ENCODE measurements at places on chromosomes 1 and 21.

DNA sequence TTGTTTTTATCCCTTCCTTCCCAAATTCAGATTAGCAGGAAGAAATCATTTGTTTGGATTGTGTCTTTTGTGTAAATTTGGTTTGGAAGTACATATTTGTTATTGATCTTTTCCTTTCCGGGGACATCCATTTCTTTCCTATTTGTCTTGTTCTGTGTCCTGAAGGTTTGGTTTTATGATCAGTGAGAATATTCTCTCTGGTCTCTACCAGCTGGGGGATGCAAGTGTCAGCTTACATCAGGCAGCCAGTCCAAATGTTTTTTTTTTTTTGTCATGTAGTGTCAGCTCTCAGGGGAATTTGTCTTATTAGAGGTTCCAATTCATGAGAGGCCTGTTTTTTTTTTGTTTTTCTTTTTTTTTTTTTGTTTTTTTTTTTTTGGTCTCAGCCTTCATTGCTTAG, 479.2 kb upstream of the LRRC7 start:
- DNase-seq = no peak

- DNase-seq = no peak
Observed at GRCh38 chr21:14737922-14738321, 191.8 kb upstream of the SAMSN1 start.

- DNase-seq = no peak
Observed at GRCh38 chr1:11978301-11978700, 1.9 kb upstream of the MFN2 start.

- DNase-seq = no peak
Observed at GRCh38 chr21:14817311-14817710, 247.5 kb downstream of the NRIP1 start.

DNA sequence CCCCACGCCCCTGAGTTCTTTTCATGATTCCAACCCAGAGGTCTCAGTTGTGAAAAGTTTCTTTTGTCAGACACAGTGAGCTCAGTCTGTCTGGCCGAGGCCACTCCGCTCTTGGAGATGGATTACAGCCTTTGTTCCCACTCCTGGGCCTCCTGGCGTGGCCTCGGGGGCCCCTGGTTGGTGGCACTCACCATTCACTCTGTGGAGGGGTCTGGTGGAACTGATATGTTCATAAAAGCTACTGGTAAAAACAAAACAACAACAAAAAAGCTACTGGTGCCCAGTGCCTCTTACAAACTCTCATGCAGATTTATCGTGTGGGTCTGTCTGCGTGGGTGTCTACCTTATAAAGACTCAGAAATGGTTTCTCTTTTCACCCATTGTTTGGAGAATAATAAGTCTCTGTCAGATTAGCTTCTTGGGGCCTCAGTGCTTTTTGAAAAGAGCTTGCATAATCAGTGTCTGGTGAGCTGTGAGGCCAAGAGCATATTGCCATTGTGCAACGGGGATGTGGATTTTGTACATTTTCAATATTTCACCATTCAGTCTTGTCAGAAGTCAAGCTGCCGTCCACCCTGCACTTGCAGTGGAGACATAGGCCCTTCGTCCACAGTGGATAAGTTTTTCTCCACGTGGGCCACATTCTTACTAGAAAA, 86.7 kb downstream of the GALNT2 start:
- no peak for DNase-seq

- peak; percentile 9 for DNase-seq
Observed at GRCh38 chr1:23108918-23109533, 59.6 kb downstream of the LUZP1 start.

DNA sequence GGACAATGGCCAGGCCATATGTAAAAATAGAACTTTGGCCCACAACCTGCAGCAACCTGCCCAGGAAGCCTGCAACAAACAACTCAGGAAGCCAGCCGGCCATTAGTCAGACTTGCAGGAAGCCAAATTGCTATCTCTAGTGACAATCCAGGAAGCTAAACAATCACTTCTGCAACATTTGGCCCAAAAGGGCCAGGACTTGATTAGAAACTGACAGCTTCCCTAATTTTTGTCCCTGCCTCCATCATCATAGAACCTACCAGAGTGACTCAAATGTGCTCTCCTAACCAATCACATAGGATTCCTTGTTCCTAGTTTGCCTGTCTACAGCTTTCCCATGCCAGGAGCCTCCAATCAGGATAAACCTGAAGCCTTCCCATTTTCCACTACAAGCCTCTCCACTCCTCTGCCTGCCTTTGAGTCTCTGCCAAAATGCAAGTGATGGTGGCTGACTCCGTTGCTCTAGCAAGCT, 639.3 kb downstream of the PTPRU start:
- DNase-seq = peak; percentile 60

- DNase-seq = no peak
Observed at GRCh38 chr1:203097001-203097400, 11.2 kb upstream of the MYOG start.

Data from NCI-H2107 (cell line).